ENCODE measurements at places on chromosomes 4 and X.

GRCh38 chr4:105179539-105180401 is 33.1 kb downstream of the TET2 start:
- peak; percentile 44 for DNase-seq

DNA sequence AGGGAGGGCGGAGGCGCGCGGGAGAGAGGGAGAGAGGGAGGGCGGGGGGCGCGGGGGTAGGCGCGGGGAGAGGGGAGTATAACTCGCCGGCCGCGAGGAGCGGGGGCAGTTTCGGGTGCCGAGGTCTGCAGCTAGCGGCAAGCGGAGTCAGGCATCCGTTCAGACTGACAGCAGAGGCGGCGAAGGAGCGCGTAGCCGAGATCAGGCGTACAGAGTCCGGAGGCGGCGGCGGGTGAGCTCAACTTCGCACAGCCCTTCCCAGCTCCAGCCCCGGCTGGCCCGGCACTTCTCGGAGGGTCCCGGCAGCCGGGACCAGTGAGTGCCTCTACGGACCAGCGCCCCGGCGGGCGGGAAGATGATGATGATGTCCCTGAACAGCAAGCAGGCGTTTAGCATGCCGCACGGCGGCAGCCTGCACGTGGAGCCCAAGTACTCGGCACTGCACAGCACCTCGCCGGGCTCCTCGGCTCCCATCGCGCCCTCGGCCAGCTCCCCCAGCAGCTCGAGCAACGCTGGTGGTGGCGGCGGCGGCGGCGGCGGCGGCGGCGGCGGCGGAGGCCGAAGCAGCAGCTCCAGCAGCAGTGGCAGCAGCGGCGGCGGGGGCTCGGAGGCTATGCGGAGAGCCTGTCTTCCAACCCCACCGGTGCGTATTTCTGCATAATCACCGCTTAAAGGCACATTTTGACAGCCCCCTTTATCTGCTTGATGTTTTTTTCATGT is at the start of gene POU4F2:
POU4F2 (plus strand) TSS at position 108 of the 720 bp plus-strand sequence; CDS start at position 356, 248 bp downstream.
- peak; percentile 75 for DNase-seq

- no peak for DNase-seq
Observed at GRCh38 chr4:22471999-22472461, 43.8 kb downstream of the ADGRA3 start.

GRCh38 chr4:38734911-38735310 is 47.9 kb downstream of the TLR10 start:
- DNase-seq: no peak

GRCh38 chrX:48196745-48197201 is at the start of gene SSX5:
Gene SSX5, minus strand, starts transcription at chrX:48196795. Its CDS starts 1,437 bp downstream, at chrX:48195358.
- no peak for DNase-seq

Data from eye (tissue), 1 donor.